Activated CD8-positive, alpha-beta memory T cell treated with anti-CD3 and anti-CD28 coated beads, Interleukin-2, amount 50 U/mL, for 4 hours (primary cell): ENCODE measurements at places on chromosomes 3 and 15.

DNA sequence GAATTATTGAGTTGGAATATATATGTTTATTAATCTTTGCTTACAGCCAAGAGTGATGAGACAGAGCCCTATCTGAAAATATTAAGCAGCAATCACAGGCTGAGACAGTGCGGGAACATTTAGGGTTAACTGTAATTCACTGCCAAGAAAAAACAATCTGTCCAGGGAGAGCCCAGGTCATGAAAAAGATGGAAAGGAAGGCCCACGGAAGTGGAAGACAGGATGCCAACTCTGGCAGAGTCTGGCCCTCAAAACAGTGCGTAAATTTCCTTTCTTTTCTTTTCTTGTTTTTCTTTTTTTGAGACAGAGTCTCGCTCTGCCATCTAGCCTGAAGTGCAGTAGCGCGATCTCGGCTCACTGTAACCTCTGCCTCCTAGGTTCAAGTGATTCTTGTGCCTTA, 67.6 kb downstream of the SUMF1 start:
- DNase-seq, result no peak

GRCh38 chr3:33420966-33421365, 19.2 kb downstream of the UBP1 start:
- no peak for DNase-seq

- no peak for DNase-seq
Measured at GRCh38 chr15:78418686-78419085, 19.3 kb upstream of the IREB2 start.

- DNase-seq, result no peak
Measured at GRCh38 chr3:60998858-60999257, 252.4 kb downstream of the FHIT start.

GRCh38 chr3:87370007-87370406, 93.6 kb upstream of the POU1F1 start:
- no peak for DNase-seq

DNA sequence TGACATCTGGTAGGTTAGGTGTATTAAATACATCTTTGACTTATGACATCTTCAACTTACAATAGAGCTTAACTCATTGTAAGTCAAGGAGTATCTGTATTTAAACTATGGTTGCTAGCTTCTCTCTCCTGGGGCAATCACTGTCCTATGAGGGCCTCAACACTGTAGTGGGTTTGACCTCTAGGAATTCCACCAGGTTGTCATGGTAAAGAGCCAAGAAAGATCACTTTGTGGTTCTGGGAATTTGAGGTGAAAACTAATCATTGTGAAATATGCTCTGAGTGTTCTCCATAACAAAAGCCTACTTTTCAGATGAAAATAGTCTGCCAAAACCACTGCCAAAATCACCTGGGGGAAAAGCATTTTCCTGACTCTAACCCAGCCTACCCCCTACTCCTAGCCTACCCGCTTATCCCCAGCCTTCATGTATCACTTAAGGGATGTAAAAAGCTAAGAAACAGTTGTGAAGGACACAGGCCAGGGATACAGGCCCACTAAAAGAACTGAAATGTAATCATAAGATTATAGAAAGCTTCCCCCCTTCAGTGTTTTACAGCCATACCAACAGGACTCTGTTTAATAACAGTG, 723.8 kb downstream of the MECOM start:
- DNase-seq, result no peak

DNA sequence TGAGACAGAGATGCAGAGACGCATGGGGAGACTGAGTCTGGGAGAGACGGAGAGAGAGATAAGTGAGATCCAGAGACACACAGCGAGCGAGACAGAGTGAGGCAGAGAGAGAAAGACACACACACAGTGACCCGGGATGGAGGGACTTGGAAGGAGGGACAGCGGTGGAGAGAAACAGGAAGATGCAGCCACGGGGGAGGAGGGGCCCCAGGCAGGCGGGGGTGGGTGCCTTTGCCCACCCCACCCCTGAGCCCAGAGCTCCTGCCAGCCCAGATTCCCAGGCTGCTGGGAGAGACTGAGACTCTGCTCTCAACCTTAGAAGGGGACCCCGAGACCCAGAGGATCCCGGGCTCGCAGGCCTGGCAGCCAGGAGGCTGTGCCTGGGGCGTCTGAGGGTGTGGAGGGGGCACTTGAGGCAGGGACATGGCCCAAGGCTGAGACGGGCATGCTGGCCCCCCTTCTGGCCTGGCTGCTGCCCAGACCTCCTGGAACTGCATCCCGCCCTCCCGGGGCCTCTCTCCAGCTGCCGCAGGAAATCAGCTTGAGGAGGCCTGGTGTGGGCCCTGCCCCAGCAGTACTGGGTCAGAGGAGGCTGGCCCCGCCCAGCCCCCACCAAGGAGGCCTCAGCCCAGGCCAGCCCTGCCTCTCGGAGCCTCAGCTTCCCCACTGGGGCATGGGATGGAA, 18.1 kb downstream of the H1-8 start:
- no peak for DNase-seq

DNA sequence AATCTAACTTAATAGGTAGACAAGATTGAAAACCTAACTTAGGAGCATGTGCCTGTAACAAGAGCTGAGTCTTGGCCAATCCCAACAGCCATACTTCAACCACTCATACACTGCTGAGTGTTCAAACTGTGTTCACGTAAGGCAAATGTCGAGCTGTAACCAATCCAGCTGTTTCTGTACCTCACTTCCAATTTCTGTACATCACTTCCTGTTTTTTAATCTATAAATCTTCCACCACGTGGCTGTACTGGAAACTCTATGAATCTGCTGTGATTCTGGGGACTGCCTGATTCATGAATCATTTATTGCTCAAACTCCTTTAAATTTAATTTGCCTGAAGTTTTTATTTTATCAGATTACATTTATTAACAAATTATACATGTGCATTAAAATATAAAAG, 44.6 kb upstream of the NEDD4 start:
- no peak for DNase-seq
